Stimulated activated naive B cell treated with anti-CD40 and anti-IgM and Interleukin-4, amounts not matched to agents 10 μg/mL and 1 μg/mL and 100 μg/mL, for 72 hours (primary cell): ENCODE measurements at places on chromosomes 6 and 20.

DNA sequence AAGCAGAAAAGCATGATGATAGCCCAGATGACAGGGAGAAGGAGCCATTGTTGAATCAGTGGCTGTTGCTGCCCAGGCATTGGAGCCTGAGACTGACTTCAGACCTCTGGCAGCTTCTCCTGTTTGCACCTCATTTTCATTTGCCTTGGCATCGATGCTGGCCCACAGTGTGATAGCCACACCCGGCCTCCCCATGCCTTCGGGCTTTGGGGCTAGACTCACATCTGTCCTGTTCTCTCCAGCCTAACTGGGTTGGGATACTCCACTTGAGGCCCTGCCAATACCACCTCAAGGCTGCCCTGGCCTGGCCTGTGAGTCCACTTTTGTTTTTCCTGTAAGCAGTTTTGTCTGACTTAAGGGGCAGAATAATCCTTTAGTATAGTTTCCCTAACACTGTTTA is 140.4 kb downstream of the UST start:
- no peaks in the 10 kb centered on the region for H3K27me3 ChIP-seq
- peaks cover 5% of the 10 kb centered on the region for H3K36me3 ChIP-seq
- no peak overlapping the region for H3K4me3 ChIP-seq
- DNase-seq = no peak
- no peak overlapping the region for H3K27ac ChIP-seq
- no peaks in the 10 kb centered on the region for H3K4me1 ChIP-seq

DNA sequence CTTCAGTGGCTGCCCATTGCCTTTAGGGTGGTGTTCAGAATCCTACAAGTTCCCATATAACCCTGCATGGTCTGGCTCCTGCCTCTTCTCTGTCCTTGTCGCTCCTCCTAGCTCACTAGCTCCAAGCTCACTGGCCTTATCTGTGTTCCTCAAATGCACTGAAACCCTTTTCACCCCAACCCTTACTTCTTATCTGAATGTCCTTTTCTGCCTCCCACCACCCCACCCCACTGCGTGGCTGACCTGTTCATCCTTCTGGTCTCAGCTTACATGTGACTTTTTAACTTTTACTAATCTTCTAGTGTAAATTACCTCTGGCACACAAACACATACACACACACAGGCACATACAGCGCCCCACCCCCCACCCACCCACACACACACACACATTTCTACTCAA is 41.0 kb upstream of the GLP1R start:
- no peak overlapping the region for H3K4me3 ChIP-seq
- H3K27me3 ChIP-seq = peaks cover 22% of the 10 kb centered on the region
- H3K27ac ChIP-seq = no peak overlapping the region
- no peaks in the 10 kb centered on the region for H3K36me3 ChIP-seq

- no peaks in the 10 kb centered on the region for H3K36me3 ChIP-seq
- no peaks in the 10 kb centered on the region for H3K4me1 ChIP-seq
- DNase-seq = no peak
- no peak overlapping the region for H3K27ac ChIP-seq
- no peak overlapping the region for H3K4me3 ChIP-seq
Measured at GRCh38 chr20:61580958-61581824, 329.1 kb downstream of the CDH4 start.

- H3K4me1 ChIP-seq = peaks cover 59% of the 10 kb centered on the region
- H3K27ac ChIP-seq = peak overlapping the region; percentile 37
- DNase-seq = no peak
Measured at GRCh38 chr20:5164645-5165625, 38.1 kb downstream of the CDS2 start.
